ENCODE measurements at places on chromosomes 7 and 10.

DNA sequence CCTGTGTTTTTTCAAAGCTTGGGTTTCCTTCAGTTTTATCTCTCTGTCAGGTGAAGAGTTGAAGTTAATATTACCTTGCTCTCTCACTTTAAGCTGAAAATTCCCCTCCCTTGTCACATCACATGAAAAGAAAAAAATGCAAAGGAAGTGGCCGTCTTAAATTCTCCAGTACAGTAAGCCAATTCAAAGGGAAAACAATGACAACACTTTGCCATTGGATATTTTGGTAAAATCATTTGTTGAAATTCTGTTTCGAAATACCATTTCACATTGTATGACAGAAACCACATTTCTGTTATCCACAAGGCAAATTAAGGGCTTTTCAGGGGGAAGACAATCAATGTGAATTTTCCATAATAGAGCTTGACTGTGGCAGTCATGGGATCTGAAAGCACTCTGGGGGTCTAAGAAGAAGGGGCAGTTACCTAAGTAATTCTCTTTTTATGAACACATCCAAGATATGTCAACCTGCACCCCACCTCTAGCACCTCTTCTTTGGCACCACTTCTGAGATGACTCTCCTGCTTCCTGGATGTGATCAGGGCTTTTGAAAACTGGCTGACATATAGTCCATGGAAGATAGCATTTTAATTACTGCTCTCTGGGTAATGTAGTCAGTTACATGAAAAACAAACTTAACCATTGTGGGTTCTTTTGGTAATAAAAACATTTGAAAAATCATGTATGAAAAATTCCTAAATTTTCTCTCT lies 63.8 kb downstream of the ENTPD1 start:
- no peak for DNase-seq

DNA sequence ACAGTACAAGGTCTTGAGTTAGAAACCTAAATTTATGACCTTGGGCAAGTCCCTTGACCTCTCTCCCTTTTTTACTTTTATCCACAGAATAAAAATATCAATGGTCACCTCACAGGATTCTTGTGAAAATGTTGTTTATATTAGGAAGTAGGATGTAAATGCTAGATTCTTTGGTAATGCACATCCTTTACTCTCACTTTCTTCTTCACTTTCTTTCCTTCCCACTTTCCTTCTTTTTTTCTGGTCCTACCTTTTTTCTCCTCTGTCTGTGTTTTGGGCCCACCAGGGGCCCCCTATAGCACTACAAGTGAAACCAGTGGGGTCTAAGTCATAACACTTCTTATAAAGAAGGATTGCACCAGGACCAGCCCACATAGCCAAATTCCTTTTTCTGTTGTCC lies 12.1 kb downstream of the RPEL1 start:
- DNase-seq: no peak

DNA sequence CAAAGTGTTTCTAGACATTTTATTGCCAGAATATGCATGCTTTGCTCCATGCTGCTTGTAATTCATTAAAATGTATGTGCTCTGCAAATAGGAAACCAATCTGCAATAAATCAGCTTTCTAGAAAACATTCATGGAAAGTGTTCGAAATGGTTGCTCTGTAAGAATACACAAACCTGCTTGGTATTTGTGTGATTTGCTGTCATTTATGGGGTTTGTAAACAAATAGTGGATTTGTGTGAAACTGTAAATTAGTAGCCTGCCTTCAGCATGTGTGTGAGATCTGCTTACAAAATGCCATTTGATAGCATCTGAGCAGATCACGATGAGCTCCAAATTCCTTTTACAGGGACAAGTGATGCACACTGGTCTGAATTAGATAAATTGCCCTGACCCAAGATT lies 219.0 kb upstream of the CSTF2T start:
- no peak for DNase-seq

GRCh38 chr7:26038201-26038990 lies 113.6 kb upstream of the NFE2L3 start:
- DNase-seq: no peak

- DNase-seq: no peak
These were observed 20.8 kb downstream of the LAT2 start for GRCh38 chr7:74230446-74231231.

DNA sequence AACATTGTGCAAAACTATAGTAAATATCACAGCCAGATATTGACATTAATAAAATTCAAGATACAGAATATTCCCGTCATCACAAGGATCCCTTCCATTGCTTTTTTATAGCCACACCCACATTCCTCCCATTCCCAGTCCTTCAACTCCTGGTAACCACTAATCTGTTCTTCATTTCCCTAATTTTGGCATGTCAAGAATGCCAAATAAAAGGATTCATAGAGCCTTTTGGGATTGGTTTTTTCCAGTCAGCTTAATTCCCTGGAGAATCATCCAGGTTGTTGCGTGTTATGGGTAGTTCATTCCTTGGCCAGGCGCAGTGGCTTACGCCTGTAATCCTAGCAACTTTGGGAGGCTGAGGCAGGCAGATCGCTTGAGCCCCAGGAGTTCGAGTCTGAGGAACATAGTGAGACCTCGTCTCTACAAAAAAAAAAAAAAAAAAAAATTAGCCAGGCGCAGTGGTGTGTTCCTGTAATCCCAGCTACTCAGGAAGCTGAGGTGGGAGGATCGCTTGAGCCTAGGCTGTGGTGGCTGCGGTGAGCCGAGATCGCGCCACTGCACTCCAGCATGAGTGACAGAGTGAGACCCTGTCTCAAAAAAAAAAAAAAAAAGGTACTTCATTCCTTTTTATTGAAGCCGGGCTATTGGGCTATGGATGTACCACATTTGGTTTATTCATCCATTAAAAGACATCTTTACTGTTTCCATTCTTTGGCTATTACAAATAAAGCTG lies 2.7 kb downstream of the OGDH start:
- no peak for DNase-seq

DNA sequence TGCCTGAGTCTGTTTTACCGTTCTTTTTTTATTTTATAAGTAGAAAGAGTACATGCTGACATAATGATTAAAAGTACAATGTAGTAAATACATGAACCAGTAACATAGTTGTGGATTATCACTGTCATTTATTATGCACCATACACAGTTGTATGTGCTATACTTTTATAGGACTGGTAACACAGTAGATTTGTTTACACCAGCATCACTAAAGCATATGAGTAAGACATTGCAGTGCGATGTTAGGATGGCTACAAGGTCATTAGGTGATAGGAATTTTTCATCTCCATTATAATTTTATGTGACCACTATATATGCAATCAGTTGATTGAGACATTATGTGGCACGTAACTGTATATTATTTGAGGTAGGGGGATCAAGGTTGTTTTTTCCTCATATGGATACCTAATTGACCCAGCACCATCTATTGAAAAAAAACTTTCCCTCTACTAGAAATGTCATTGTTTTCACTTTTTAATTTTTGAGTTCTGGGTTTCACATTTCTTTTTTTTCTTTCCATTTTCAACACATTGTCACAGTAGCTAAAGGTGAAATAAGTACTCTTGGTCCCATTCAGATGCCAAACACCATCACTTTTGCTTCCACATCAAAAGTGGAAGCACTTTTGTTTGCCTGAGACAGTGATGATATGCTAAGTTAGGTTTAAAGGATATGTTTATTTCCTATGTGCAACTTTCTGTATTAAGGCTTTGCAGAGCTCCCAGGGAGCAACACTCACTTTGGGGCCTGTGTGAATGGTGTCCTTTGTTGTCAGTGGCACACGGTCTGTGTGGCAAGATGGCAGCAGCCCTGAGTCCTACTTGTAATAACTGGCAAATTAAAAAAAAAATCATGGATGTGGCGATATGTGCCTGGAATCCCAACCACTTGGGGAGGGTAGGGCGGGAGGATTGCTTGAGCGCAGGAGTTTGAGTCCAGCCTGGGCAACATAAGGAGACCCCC lies 17.1 kb downstream of the UBE2D1 start:
- DNase-seq: no peak

DNA sequence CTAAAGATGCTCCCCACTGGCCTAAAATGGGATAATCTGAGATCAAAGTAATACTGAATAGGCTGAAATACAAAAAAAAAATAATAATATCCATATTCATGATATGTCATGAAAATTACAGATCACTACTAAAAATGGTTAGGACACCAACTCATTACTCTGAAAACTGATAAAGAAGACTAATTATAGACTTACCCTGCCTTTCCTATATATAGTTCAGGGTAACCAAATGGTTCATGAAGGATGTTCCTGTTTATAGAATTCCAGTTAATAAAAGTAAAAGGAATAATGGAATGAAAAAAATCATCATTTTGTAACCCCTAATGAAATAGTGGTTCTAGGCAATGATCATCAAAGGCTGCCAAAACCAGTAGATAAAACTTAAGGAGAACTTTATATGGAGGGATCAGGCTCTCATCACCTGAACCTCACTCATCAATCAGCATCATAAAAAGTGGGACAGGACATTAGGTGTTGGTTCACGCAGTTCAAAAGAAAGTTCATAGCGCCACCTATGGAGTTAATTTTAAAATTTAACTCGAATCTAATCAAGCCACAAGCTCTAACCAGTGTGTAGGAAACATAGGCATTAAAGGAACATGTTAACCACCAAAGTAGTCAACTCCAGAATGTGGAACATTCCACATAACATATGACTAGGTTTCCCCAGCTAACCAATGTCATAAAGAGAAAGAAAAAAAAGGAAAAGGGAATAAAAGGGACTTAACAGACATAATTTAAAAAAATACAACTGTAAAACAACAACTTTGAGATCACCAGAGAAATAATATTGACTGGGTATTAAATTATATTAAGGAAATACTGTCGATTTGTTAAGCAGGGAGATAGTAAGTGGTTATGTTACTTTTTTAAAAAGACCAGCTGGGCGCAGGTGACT lies 35.7 kb downstream of the P4HA1 start:
- no peak for DNase-seq

- DNase-seq: no peak
These were observed 21.1 kb downstream of the FRMD4A start for GRCh38 chr10:14309593-14309992.

- DNase-seq: no peak
These were observed 128.5 kb upstream of the ZEB1 start for GRCh38 chr10:31190488-31190887.

- DNase-seq: no peak
These were observed 41.8 kb downstream of the APBB1IP start for GRCh38 chr10:26479766-26480492.

DNA sequence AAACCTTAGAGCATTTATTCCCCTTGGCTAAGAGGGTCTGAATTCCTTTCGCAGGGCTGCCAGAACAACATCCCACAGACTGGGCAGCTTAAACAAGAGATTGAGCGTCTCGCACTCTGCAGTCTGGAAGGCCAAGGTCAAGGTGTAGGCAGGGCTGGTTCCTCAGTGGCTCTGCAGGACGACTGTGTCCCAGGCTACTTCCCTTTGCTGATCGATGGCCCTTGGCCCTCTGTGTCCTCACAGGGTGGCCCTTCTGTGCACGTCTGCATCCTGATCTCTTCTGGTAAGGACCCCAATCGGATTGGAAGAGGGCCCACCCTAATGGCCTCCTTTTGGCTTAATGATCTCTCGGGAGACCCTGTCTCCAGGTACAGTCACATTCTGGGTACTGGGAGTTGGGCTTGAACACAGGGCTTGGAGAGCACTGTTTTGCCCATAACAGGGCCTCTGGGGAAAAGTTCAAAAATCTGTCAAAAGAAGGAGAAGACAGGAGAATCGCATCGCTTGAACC lies 35.1 kb upstream of the DNAJB6 start:
- no peak for DNase-seq

DNA sequence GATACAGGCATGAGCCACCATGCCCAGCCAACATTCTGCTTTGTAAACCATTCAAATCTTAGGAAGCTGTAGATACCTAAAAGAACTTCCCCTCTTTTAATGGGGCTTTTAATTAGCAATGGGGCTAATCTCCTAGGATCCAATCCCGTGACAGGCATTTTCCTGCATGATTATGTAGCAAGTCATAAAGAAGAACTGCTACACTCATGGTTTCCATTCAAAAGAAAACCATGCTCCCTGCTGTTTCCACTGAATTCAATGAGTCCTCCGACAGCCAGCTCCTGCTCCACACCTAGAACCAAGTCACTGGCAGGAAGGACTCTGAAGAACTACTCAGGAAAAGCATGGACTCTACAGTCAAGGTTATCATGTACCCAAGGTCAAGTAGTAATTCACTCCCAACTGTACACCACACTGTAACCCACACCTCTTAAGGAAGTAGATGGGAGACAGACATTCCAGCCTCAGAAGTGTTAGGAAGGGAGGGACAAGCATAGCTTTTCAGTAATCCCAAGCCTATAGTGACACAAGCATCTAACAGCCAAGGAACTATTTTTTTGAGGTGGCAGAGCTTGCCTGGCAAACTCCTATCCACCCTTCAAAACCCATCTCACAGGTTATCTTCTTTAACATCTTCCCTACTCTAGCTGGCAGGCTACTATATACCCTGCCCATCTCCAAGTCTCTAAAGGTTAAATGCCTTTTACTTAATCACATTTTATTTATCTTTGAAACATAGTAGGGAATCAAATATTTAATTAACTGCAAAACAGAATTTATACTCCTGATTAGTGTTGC lies 47.5 kb downstream of the CTBP2 start:
- no peak for DNase-seq

GRCh38 chr10:73117976-73118743 lies 7.9 kb downstream of the NUDT13 start:
- no peak for DNase-seq

DNA sequence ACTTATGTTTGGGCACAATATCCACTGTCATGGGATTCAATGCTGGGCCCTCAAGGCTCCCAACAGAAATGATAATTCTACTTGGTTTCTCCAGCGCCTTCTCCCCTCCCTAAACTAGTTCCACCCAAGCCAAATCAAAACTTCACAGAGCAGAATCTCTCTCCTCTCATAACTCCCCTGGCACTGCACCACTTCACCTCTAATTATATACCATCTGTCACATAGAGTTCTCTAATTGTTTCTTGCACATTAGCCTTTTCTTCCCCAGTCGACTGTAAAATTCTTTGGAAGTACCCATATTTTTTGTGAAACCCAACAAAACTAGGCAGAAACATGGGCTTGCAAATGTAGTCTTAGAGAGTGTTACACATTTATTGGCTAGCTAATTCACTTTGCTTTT lies 8.1 kb downstream of the SGMS1 start:
- no peak for DNase-seq

- DNase-seq: no peak
These were observed 34.0 kb upstream of the DNMBP start for GRCh38 chr10:100043796-100044195.

- DNase-seq: no peak
These were observed 647.7 kb upstream of the GALNT17 start for GRCh38 chr7:70484255-70484654.

DNA sequence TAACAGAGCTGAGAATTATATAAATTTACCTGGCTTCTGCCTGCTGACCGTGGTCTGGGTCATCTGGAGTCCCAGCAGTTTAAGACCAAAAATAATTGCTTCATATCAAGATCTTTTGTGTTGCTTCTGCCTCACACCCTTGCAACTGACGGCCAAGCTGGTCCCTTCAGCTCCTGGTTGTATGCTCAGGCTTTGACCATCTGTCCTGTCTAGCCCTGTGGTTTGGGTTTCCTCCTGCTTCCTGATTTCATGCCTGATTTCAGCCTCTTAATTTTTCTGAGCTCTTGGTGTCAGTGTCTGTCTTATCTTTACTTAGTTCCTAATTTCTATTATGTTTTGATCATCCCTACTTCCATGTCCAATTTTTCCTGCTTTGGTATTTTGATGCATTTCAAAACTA lies 87.9 kb upstream of the PLXDC2 start:
- no peak for DNase-seq

All from stimulated activated CD8-positive, alpha-beta memory T cell treated with anti-CD3 and anti-CD28 coated beads, Interleukin-15, amount 100 ng/mL, for 48 hours (primary cell).